Stimulated activated CD4-positive, alpha-beta T cell treated with anti-CD3 and anti-CD28 coated beads, Interleukin-12 subunit alpha, Interleukin-12 subunit beta, amount 100 ng/mL, for 48 hours (primary cell): ENCODE measurements at places on chromosomes 2 and 18.

DNA sequence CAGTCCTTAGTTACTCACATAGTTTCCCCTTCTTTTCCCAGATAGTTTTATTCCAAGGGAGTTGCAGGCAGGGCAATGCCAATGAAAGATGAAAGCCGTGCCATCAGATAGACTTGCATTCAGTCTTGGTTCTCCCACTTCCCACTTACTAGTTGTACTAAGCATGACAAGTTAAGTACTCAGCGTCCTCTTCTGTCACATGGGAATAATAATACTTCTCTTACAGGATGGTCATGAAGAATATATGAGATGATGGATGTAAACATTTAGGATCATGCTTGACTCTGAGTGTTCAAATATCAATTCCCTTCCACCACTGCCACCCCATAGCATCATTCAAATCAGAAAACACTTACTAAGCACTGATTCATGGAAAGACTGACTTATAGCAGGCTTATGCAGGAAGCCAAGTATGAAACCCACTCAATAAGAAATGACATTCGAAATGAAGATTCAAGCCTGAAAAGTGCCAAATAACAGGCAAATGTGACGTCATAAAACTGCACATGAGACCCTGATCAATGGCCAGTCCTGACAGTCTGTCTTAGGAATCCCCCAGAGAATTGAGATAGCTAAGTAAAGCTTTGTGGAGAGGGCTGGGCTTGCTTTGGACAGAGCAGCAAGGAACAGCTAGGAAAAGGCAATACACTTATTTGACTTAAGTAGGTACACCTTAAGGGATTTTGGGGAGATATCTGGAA is 11.1 kb upstream of the EVA1A start:
- DNase-seq: no peak

DNA sequence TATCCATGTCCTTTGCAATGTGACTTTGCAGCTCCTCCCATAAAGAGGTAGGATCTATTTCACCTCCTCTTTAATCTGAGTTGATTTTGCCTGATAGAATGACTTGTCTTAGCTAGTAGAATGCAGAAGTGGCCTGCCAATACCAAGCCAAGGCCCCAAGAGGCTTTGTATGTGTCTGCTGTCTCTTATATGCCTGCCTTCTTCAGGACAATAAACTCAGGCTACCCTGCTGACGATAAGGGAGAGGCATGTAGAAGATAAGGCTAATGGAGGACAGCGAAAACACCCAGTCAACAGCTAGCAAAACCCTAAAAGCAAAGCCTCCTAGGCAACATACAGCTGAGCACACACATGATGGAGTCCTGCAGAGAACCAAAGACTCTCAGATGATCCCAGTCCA is 1.8 kb upstream of the ZC3H8 start:
- DNase-seq: no peak

- DNase-seq: no peak
These were observed 403 bp upstream of the CLUL1 start for GRCh38 chr18:596288-596881.

GRCh38 chr2:108404784-108405397 is 27.1 kb downstream of the SULT1C4 start:
- no peak for DNase-seq

GRCh38 chr18:35328868-35329267 is 15.4 kb downstream of the ZNF24 start:
- DNase-seq: no peak

DNA sequence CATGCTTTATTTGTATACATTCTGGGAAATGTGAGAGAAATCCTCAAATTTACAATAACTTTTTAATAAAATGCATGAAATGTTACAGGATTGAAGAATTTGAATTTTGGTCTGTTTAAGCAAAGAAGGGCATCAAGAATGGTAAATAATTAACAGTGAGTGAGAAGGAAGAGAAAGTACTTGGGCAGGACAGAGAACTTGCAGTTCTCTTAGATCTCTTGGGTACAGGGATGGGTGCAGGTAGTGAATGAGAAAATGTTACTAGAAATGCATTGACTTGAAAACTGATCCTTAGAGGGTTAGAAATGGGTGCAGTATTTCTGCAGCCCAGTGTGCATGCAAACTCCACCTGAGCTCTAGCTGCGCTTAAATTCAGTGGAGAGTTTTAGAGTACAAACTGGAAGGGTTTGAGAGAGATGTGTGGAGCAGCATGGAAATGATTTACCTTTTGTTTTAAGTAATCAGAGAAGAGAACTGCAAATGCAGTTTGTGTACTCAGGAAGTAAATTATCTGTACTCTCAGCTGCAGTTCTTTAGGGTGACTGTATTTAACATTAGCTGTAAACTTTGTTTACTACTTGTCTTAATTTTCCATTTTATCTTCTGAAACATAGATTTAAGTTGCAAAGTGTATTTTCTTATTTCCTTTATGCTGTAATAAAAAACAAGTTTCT is 51.0 kb upstream of the RAB27B start:
- DNase-seq: no peak
